NCI-H82 (cell line): ENCODE measurements at places on chromosomes 2 and 18.

GRCh38 chr2:196535742-196536141 is 103.8 kb upstream of the CCDC150 start:
- no peak for DNase-seq

DNA sequence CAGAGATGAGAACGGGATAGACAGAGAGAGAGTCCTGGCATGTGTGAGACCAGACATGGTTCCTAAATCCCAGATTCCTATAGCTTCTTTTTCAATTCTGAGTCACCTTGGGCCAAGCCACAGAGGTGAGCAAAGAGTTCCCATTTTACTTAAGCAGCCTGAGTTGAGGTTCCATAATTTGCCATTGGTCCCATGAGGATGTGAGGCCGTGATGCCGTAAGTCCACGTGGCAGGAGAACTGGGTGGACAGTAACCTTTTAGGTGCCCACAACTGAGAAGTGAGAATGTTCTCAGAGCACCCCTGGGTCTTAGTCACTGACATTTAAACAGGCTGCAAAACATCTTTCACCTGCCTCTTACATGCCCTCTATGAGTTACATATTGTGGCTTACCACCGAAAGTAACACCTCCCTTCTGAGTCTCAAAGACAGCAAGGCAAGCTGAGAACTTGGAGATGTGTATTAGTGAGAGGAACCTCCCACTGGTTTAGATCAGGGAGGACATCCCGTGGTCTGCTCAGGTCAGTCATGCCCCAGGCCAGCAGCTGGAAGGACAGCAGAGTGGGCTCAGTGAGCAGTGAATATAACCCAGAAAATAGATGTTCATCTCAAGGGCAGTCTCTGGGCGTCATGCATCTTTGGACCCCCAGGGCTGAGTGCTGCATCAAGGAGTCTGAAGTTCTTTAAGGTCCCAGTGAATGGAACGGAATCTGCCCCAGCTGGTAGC is 127.9 kb upstream of the LGALSL start:
- DNase-seq = no peak

DNA sequence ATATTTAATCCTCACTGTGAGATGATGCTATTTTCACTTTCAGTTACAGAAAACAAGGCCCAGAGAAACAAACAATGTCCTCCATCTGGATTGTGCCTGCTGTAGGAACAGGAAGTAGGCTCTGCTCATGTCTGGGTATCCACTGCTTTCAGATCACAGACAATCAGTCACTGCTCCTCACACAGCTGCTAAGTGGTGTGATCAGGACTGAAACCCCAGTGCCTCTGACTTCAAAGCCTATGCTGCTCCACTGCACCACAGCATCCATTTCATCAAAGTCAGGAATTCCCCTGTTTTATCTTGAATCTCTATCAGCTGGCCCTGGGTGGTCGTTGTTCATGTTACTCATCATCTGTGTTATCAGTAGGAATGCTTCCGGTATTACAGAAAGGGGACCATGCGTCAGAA is 303.8 kb upstream of the TRIB2 start:
- no peak for DNase-seq

GRCh38 chr18:63195326-63196159 is 124.0 kb downstream of the BCL2 start:
- no peak for DNase-seq

GRCh38 chr2:55168221-55169154 is 63.6 kb downstream of the CLHC1 start:
- peak; percentile 78 for DNase-seq

DNA sequence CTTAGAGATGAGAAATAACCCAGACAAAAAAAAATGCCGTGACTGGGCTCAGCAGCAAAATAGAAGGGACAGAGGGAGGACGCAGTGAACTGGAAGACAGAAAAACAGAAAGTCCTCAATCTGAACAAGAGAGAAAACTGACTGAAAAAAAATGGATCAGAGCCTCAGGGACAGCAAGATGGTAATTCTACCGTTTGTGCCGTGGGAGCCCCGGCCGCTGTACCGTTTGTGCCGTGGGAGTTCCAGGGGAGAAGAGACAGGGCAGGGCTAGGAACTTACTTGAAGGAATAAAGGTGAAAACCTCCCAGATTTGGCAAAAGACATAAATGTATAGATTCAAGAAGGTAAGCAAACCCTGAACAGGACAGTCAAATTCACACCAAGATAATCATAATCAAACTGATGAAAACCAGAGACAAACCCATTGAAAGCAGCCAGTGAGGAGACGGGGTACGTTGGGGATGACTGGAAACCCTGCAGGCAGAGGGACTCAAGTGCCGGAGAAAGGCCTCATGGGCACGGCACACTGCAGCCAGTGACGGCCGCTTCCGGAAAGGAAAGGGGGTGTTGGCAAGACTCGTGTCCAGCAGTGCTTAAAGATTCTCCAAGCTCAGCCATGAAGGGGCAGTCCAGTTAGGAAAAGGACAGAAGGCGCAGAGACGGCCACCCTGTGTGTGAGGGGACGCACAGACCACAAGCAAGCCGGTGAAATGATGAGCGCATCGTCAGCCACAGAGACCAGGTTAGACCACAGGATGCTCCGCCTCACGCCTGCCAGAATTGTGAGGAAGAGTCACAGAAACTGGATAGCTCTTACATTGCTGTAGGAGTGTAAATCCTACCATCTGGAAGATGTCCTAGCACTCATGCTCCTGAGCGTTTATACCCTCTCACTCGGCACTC is 40.0 kb upstream of the NFATC1 start:
- no peak for DNase-seq

- no peak for DNase-seq
Observed at GRCh38 chr18:74281980-74282754, 9.6 kb downstream of the CYB5A start.

DNA sequence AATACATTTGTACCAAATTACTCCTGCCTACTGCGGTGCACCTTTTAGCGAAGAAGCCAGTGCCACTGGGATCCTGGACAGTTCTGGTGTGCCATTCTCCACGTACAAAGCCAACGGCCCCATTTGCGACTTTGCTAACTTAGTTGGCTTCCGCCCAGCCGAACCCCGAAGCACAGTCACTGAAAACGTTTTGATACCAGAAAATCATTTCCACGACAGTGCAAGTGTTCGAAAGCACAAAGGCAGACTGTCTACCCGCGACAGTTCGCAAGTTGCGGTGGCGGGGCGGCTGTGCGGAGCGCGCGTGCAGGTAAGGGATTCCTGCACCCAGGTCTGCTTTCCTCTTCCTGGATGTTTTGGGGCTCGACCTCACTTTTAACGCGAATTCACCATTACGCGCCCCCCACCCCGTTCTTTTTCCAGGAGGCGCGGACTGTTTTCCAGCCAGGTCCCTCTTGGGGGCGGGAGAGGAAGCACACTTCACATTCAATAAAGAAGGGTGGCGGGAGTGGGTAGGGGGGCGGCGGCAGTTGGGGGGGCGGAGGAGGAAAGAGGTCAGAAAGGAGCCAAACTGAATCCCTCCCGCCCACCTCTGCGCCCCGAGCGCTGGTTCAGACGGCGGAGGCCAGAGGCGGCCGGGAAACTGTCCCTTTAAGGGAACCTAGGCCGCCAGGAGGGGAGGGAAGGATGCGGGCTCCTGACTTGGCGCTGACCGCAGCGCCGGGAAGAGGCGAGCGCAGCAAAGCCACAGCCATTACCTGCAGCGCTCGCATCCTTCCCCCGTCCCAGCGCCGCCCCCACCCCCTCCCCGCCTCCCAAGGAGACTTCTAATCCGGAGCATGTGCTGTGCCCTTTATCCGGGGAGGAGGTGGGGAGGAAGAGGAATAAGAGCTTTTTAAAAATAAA is 107.4 kb upstream of the KCTD1 start:
- peak; percentile 89 for DNase-seq

GRCh38 chr2:205500951-205501350 is 181.3 kb upstream of the NRP2 start:
- DNase-seq = no peak

DNA sequence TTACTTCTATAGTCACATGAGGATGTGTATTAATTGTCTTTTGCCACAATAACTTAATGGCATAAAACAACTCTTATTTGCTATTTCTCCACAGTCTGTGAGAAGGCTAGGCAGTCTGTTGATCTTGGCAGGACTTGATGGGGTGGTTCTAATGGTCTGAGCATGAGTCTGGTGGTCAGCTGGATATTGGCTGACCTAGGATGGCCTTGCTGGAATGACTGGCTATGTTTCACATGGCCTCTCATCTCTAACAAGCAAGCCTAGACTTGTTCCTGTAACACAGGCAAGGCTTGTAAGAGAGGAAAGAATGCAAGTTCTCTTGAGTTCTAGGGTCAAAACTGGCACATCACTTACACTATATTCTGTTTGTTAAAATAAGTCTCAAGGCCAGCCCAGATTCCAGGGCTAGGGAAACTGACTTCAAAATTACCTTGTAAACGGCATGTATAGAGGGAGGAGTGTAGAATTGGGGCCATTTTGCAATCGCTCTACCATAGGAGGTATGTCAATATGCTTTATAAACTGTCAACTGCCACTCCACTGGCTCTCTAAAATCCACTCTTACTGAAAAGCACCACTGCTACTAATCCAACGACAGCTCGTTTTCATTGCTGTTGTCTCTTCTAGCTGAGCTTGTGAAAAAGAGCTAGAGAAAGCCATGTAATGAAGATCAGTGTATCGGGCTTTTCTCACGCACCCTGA is 325.0 kb upstream of the PKDCC start:
- peak; percentile 61 for DNase-seq

DNA sequence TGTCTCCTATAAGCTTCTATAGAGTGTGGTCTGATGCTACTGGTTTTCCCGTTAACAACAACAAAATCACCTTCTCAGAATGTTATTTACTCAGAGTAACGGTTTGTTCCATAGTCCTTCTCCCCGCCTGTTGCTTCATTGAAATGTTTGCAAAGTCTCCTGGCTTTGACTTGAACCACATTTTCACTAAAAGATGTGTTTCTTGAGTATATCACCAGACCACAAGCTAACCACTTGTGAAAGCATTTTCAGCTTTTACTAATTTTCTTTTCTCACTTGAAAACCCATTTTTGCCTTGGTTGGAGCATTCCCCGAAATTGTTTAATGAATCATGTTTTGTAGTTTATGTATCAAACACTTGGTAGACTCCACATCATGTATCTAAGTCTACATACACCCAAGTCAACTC is 121.2 kb downstream of the DPP4 start:
- no peak for DNase-seq

- peak; percentile 98 for DNase-seq
Observed at GRCh38 chr2:212135739-212136138, 402.9 kb downstream of the ERBB4 start.

GRCh38 chr18:61245276-61245675 is 88.0 kb upstream of the CDH20 start:
- no peak for DNase-seq

DNA sequence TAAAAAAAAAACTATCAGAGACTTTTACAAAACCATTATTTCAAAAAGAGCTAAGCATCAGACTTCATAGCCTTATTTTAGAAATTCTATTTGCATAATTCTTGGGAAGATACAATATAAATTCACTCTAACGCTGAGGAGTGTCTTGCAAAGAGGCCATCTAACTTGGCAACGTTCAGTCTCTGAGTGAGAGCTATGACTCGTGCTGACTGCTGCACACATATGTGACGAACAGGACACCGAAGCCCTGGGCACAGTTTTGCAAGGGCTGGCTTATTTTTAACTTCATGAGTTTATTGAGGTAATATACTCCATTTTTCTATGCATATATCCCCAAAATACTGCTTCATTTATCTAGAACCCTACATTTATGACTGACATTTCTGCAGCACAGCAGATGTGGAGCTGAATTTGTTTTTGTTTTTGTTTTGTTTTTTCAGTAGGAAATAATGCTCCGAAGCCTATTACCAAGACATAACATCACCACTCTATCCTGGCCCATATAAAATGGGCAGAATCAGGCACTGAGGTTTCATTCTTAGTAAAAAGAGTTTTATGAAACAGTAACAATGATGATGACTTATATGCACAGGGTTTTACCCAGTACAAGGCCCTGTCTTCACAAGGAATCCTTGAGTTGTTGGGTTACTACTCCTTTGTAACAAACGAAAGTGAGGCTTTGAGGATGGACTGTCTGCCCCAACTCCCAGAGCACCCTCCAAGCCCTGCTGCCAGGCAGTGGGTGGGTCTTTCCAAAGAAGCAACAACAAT is 68.3 kb downstream of the CRACDL start:
- no peak for DNase-seq

GRCh38 chr2:50318147-50318546 is 713.8 kb downstream of the NRXN1 start:
- no peak for DNase-seq

GRCh38 chr2:171206422-171207115 is 45.9 kb upstream of the TLK1 start:
- no peak for DNase-seq

GRCh38 chr2:35298493-35298892 is 1057.1 kb upstream of the CRIM1 start:
- DNase-seq = no peak

DNA sequence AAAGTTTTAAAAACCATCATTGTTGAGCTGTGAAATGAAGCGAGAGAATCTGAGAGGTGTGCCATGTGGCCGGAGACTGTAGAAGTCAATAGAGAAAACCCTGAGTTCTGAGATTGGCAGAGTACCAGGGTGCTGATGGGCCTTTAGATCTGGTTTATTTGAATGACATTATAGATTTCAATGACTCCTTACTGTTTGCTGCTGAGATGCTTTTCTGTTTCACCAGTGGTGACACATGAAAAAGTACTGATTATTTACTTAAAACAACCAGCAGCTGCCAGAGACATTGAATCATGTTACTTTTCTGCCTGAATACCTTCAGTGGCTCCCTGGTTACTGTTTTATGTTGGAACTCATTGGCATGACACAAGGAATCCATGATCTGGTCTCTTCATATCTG is 602.7 kb upstream of the ZNF804A start:
- DNase-seq = peak; percentile 16

DNA sequence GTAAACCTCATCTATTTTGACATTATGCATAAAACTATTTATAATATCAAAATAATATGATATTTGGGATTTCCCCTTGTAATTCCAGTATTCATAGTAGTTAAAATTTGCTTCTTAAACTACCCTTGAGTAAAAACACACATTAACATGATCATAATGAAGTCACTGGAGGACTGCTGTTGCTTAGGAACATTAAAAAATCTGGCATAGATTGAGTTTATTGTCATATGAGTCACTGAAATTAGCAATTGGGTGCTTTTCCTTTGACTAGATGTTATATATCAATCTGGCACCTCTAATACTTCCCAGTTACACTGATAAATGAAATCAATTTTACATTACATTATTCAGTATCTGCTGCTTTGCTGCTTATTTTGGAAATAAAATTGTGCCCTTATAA is 57.0 kb upstream of the ZC3H15 start:
- DNase-seq = no peak

- no peak for DNase-seq
Observed at GRCh38 chr2:160299540-160299939, 99.5 kb upstream of the ITGB6 start.

- no peak for DNase-seq
Observed at GRCh38 chr2:232876978-232877441, 6.9 kb downstream of the SNORC start.

GRCh38 chr2:76668279-76668678 is 853.9 kb downstream of the LRRTM4 start:
- DNase-seq = no peak

- no peak for DNase-seq
Observed at GRCh38 chr2:85672456-85672855, 4.5 kb upstream of the SFTPB start.
